ENCODE measurements at places on chromosomes 2 and 18. TPM values are rescaled to one million over a fixed set of nuclear protein-coding genes. Genes with fewer than 3 reads are reported as not detected.

DNA sequence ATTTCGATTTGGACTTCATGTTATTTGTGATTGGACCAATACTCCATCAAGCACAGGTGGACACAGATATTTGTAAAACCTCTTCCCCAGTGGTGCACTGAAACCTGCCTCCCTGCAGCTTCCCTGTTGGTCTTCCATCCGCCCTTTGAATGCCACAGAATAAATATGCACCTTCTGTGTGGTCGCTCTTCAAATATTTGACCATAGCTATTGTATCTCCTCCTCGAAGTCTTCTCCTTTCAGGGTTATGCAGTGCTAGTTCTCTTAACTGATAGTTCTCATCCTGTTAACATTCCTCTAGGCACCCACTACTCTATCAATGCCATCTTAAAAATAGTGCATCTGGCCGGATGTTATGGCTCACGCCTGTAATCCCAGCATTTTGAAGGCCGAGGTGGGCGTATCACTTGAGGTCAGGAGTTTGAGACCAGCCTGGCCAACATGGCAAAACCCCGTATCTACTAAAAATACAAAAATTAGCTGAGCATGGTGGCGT, 12.5 kb downstream of the SPATS2L start:
- DNase-seq = no peak
- no peak overlapping the region for H3K27ac ChIP-seq
- H3K27me3 ChIP-seq = no peaks in the 10 kb centered on the region
- H3K4me3 ChIP-seq = no peak overlapping the region

DNA sequence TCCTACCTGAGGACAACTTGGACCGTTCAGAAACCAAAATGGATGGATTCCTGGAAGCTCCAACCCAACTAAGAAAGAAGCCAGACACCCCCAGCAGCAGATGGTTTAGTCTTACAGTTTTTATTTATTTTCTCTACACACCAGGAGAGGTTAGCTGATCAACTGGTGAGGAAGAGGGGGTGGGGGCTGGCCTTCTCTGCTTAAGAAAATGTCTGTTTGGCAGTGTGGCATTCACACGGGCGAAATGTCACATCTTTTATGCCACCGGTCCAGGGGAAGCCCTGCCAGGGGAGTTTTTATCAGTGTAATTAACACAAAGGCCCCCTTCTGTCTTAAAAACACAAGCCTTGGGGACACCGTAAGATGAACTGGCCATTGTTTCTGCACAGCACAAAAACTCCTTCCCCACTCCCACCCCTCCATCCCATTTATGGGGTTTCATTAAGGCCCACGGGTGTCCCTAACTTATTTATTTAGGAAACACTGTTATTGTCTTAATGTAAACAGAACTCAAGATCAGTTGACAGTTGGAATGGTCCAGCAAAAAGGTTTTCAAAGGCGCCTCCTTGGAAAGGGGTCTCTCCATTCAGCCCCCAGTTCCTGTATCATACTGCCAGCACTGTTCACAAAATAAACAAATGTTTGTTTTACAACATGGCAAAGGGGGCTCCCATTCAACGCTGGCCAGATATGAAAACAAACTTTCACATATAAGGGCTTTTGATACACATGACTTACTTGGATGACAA, 217.0 kb downstream of the C1D start:
- no peak overlapping the region for H3K4me3 ChIP-seq
- H3K27me3 ChIP-seq = peaks cover 5% of the 10 kb centered on the region
- no peak for DNase-seq
- H3K36me3 ChIP-seq = no peaks in the 10 kb centered on the region
- no peak overlapping the region for H3K27ac ChIP-seq

- H3K27ac ChIP-seq = peak overlapping the region; percentile 46
- no peaks in the 10 kb centered on the region for H3K36me3 ChIP-seq
- H3K4me3 ChIP-seq = no peak overlapping the region
- DNase-seq = no peak
- H3K27me3 ChIP-seq = no peaks in the 10 kb centered on the region
Measured at GRCh38 chr2:24886126-24886501, 33.9 kb downstream of the ADCY3 start.

GRCh38 chr2:28568533-28568932, 72.7 kb downstream of the PLB1 start:
- no peak for DNase-seq
- no peaks in the 10 kb centered on the region for H3K27me3 ChIP-seq
- H3K4me1 ChIP-seq = peaks cover 8% of the 10 kb centered on the region
- no peaks in the 10 kb centered on the region for H3K36me3 ChIP-seq
- no peak overlapping the region for H3K27ac ChIP-seq
- no peak overlapping the region for H3K4me3 ChIP-seq

GRCh38 chr18:58177896-58178470, 134.0 kb downstream of the NEDD4L start:
- H3K36me3 ChIP-seq = no peaks in the 10 kb centered on the region
- peaks cover 53% of the 10 kb centered on the region for H3K4me1 ChIP-seq
- DNase-seq = no peak
- H3K4me3 ChIP-seq = no peak overlapping the region

GRCh38 chr2:67701011-67701410, 303.9 kb downstream of the ETAA1 start:
- H3K4me1 ChIP-seq = no peaks in the 10 kb centered on the region
- no peaks in the 10 kb centered on the region for H3K27me3 ChIP-seq
- H3K4me3 ChIP-seq = no peak overlapping the region
- no peak for DNase-seq
- H3K27ac ChIP-seq = no peak overlapping the region

The ATP6V1C2 gene
- total RNA-seq = not detected

DNA sequence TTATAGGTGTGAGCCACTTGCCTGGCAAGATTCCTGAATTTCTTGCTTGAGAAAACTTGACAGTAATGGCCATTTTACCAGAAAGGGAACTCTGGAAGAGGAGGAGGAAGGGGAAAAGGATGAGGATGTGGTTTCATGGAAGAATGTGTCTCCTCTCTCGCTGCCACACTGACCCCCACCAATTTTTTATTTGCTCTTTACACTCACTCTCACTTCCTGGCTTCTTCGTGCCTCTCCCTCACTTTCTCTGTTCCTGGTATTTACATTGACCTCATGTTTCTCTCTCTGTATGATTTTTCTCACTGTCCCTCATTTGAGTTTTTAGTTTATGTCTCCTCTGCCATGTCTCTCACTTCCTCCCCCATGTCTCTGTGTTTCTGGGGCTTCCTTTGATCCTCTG, 134.5 kb upstream of the CAB39 start:
- H3K27ac ChIP-seq = no peak overlapping the region
- no peaks in the 10 kb centered on the region for H3K27me3 ChIP-seq
- no peak overlapping the region for H3K4me3 ChIP-seq
- no peaks in the 10 kb centered on the region for H3K4me1 ChIP-seq

DNA sequence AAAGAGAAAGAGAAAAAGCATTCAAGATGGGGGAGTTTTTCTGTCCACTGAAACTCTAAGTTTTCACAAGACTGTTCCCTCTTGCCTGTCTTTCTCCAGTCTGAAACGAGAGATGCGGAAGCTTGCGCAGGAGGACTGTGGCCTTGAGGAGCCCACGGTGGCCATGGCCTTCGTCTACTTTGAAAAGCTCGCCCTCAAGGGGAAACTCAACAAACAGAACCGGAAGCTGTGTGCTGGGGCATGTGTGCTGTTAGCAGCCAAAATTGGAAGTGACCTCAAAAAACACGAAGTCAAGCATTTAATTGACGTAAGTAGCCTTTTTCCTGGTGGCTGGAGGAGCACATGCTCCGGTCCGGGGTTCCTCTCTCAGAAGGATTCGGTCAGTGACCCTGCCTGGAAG, 118.3 kb downstream of the CABLES1 start:
- H3K36me3 ChIP-seq = peaks cover 72% of the 10 kb centered on the region
- H3K27ac ChIP-seq = no peak overlapping the region
- no peak for DNase-seq
- H3K27me3 ChIP-seq = no peaks in the 10 kb centered on the region

DNA sequence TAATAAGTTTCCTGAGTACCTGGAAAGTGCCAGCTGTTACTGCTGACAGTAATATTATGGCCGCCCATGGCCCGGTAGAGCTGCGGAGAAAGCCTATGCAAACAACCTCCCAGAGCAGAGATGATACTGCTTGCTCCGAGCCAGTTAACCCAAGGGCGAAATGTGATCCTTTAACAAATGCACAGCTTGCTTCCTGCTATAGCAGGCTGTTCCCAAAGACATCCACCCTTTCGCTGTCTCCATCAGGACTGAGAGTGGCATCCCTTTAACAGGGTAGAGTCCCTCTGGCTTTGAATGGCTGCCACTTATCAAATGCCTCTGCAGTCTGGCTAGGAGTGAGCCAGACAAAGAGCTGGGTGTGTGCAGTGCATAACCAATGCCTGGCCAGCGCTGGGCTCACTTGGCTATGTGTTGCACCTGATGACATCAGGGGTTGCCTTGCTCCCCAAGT, 69.7 kb upstream of the DAPL1 start:
- peaks cover 27% of the 10 kb centered on the region for H3K4me1 ChIP-seq
- peak; percentile 35 for DNase-seq
- no peaks in the 10 kb centered on the region for H3K27me3 ChIP-seq
- no peak overlapping the region for H3K4me3 ChIP-seq
- no peak overlapping the region for H3K27ac ChIP-seq
- no peaks in the 10 kb centered on the region for H3K36me3 ChIP-seq

- H3K27ac ChIP-seq = no peak overlapping the region
- H3K4me3 ChIP-seq = no peak overlapping the region
- no peaks in the 10 kb centered on the region for H3K27me3 ChIP-seq
Measured at GRCh38 chr2:75679556-75679955, 31.2 kb downstream of the GCFC2 start.

GRCh38 chr18:51514128-51514527, 316.6 kb upstream of the MEX3C start:
- H3K27ac ChIP-seq = no peak overlapping the region
- H3K36me3 ChIP-seq = no peaks in the 10 kb centered on the region
- no peak overlapping the region for H3K4me3 ChIP-seq

DNA sequence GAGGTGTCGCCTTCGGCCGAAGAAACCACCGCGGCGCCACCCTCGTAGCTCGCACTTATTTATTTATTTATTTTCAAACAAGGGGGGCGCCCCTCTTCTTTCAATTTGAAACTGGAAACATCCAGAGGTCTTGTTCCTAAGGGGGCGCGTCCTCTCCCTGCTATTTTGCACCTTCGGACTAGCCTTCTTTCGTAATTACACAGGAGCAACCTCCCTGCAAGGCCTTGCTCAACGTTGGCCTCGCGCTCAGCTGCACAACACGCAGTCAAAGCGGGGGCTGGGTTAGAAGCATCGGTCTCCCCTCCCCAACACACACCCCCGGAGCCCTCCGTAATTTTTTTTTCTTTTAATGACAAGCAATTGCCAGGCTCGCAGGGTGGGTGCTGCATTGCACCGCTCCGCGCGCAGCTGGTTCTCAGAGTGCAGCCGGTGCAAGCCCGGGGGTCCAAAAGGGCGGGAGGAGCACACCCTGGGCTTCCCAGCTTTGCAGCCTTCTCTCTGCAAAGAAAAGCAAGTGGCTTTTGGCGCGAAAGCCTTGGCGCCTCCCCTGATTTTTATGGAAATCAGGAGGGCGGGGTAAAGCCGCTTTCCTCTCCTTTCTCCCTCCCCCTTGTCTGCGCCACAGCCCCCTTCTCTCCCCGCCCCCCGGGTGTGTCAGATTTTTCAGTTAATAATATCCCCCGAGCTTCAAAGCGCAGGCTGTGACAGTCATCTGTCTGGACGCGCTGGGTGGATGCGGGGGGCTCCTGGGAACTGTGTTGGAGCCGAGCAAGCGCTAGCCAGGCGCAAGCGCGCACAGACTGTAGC, at the start of gene MYCN:
Gene MYCN (plus strand): TSS at position 697 of the 807 bp plus-strand sequence. CDS start 1,515 bp downstream, outside the sequence.
- peaks cover 32% of the 10 kb centered on the region for H3K4me1 ChIP-seq
- DNase-seq = peak; percentile 69
- peak within 1 kb of the TSS; percentile 70 for H3K4me3 ChIP-seq
- no peaks in the 10 kb centered on the region for H3K36me3 ChIP-seq

The MAL gene
- 95.5 TPM for total RNA-seq

GRCh38 chr2:240205348-240205747, 64.9 kb upstream of the OTOS start:
- peaks cover 63% of the 10 kb centered on the region for H3K27me3 ChIP-seq
- H3K27ac ChIP-seq = no peak overlapping the region
- DNase-seq = no peak
- no peak overlapping the region for H3K4me3 ChIP-seq

DNA sequence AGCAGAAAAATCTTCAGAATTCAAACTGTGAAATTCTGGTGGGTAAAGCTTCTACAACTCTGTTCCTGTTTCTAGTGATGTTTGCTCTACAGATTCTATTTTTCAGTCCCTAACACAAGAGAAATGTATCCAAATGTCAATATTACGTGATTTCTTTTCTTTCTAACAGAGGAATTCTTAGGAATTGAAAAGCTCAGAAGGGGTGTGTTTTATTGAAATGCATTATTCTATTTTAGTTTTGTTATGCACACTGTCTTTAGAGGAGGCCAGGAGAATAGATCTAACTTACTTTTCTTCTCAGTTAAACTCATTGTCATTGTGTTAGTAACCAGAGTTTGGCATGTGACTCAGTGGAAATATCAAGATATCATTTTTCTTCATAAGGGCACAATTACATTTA, 62.4 kb downstream of the MTX2 start:
- DNase-seq = no peak
- no peak overlapping the region for H3K27ac ChIP-seq
- H3K4me1 ChIP-seq = no peaks in the 10 kb centered on the region
- no peak overlapping the region for H3K4me3 ChIP-seq
- no peaks in the 10 kb centered on the region for H3K27me3 ChIP-seq

The AMMECR1L gene
- 14.3 TPM for total RNA-seq

- no peaks in the 10 kb centered on the region for H3K4me1 ChIP-seq
- H3K27me3 ChIP-seq = no peaks in the 10 kb centered on the region
- no peak for DNase-seq
Measured at GRCh38 chr18:24488824-24489493, 28.5 kb downstream of the HRH4 start.

DNA sequence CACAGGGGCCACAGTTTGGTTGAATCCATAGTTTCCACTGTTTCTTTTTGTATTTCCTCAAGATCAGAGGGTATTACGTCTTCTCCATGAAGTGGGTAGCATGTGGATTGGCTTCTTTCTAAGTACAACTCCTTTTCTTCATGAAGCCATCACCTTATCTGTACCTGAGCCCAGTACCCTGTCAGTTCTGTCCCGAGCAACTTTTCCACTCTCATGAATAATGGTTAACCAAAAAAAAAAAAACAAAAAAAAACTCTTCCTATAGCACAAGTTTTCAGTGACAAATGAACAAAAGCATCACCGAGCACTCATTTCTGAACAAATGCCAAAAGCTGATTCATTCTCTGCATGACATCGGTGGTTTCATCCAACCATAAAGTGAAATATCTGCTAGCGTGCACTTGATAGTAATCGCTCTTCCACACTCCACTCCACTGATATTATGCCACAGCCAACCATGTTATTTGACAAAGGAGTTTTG, 53.0 kb upstream of the CCDC150 start:
- H3K27me3 ChIP-seq = no peaks in the 10 kb centered on the region
- DNase-seq = no peak
- H3K4me1 ChIP-seq = no peaks in the 10 kb centered on the region
- H3K4me3 ChIP-seq = no peak overlapping the region
- no peaks in the 10 kb centered on the region for H3K36me3 ChIP-seq

- no peaks in the 10 kb centered on the region for H3K27me3 ChIP-seq
- H3K27ac ChIP-seq = no peak overlapping the region
- H3K4me1 ChIP-seq = peaks cover 4% of the 10 kb centered on the region
- no peaks in the 10 kb centered on the region for H3K36me3 ChIP-seq
Measured at GRCh38 chr2:16031058-16031847, 90.9 kb downstream of the MYCN start.

GRCh38 chr2:7755879-7756278, 838.7 kb downstream of the RNF144A start:
- no peak overlapping the region for H3K27ac ChIP-seq
- no peak overlapping the region for H3K4me3 ChIP-seq
- no peaks in the 10 kb centered on the region for H3K4me1 ChIP-seq
